ENCODE measurements at places on chromosomes 2 and 18.
A peak's percentile ranks its signal among the peaks of the same experiment; 100 is the strongest.

GRCh38 chr2:79717364-79718007, 204.6 kb downstream of the CTNNA2 start:
- no peak for DNase-seq

GRCh38 chr2:174752403-174753037, 11.8 kb downstream of the CHRNA1 start:
- no peak for DNase-seq

- no peak for DNase-seq
These were observed 21.5 kb upstream of the PDE1A start for GRCh38 chr2:182448371-182448770.

- no peak for DNase-seq
These were observed 13.6 kb downstream of the ADI1 start for GRCh38 chr2:3505771-3506170.

DNA sequence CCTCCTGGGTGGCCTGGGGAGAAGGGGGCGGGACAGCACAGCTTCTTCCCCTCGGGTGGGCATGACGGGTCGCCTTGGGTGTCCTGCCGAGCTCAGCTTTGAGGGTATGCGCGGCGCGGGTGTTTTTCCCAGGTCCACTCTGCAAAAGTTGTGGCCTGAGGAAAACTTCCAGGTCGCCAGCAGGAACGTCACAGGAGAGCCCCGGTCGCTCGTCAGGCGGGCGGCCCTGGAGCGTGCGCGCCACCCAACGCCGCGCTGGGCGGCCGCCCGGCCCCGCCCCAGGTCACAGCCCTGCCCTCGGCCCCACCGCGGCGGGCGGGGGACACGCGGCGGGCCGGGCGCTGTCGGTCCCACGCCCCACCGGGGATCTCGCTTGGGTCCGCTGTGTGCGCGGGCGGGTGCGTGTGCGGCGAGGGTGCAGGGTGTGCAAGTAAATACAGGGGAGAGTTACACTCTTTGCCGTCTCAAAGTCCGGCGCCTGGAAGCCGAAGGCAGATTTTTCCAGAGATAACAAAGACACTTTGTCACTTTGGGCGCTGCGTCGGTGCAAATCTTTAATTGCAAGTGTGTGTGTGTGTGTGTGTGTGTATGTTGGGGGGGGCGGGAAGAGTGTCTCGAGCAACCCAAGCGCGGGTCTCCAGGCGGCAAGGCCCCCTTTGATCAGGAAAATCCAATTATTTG, 616 bp upstream of the SP5 start:
- DNase-seq = no peak

GRCh38 chr2:39437522-39438296, 624 bp upstream of the MAP4K3 start:
- DNase-seq = peak; percentile 21

DNA sequence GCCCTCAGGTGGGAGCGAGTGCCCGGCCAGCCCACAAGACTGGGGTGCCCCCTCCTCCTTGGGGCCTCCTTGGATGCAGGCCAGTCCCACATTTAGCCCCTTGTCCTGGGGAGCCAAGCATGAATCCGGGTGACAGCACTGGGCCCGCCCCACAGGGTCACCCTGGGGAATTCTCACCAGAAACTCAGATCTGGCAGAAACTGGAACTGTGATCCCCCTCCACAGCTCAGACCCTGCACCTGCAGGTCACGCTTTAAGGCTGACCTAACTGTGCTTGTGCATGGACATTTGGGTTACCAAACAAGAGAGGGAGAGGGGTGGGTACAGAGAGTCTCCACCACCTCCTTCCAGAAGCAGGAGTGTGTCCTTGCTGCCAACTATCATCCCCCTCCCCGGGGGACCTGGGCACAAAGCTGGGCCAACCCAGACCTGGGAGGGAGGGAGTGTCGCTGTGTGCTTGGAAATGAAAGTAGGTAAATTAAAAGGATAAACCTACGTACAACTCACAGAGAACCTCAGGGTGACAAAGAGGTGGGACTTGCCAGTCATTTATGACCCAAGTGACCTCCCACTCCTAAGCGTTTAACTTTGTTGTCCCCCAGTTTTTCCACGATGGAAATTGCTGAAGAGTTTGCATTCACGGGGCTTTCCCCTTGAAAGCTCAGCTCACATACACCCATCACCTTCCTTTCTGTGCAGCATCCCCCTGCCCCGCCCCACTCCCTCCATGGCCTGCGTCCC, 9.1 kb downstream of the ITM2C start:
- DNase-seq = no peak

GRCh38 chr2:124025171-124025580, at the start of gene CNTNAP5:
Gene CNTNAP5 (plus strand): TSS chr2:124025287. CDS start chr2:124025651, 364 bp downstream.
- no peak for DNase-seq

DNA sequence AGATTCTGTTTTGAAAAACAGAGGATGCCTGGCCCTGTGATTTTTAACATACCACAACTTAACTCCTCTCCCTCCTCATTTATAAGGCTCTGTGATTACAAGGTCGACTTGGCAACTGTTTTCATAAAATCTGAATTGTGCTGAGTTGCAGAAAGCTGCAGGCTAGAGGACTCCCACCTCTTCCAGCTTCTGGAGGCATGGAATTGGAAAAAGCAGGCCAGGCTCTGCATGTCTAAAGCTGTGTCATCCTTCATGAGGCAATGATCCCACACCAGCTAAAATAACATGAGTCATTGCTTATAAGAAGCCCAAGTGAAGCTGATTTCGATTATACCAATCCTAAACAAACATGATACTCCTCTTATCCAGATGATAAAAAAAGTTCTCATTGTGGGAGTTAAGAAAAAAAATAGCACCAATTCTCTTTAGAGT, 11.7 kb downstream of the ARHGAP28 start:
- DNase-seq = no peak

DNA sequence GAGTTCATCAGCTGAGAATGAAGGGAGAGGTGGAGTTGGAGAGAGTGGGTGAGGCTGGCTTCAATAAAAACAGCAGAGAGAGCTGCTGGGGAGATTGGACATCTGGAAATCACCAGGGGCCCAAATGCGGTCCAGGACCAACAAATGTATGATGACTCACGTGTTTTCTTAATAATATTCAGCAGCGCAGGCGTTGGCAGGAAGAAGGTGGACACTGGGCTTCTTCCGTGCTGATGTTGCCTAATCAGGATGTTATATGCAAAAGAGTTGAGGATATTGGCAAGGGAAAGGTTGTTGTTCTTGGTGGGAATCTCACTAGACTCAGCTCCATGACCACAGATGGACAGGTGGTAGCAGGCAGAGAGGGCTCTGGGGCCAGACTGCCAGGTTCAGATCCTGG, 12.8 kb upstream of the PLA2R1 start:
- no peak for DNase-seq

DNA sequence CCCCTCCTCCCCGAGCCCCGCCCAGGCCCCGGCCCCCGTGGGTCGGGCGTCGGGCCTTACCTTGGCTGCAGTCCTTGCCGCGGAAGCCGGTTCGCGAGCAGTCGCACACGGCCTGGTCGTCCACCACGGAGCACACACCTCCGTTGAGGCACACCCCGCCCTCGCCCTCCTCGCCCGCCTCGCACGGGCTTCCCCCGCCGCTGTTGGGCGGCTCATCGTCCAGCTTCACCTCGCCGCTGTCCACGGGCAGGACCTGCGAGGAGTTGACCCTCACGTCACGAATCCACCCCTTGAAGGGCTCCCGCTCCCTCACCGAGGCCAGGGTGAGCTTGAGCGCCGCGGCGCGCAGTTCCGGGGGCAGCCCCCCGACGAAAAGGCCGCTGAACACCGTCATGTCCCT, 4.5 kb downstream of the NRXN1 start:
- DNase-seq = no peak

- DNase-seq = no peak
These were observed 116.8 kb upstream of the ST6GAL2 start for GRCh38 chr2:107002735-107003134.

GRCh38 chr2:193966590-193966989, 1690.4 kb upstream of the SLC39A10 start:
- DNase-seq = no peak

DNA sequence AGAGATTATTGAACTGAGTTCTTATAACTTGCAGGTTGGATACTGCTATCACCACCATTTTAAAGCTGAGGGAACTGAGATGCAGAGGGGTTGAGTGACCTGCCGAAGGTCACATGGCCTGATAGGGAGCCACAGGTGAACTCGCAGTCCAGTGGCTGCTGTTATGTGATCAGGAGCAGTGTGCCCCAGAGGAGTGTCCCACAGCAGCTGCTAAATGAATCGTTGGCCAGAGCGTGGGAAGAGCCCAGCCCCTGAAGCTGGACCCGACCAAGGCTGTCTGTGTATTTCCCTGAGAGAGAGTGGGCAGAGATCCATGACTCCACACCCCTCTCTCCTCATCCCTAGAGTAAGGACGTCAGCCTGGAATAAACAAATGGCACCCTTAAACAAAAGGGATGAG, 26.7 kb upstream of the PRLH start:
- DNase-seq = no peak

GRCh38 chr2:77602771-77603170, 80.6 kb upstream of the LRRTM4 start:
- no peak for DNase-seq

DNA sequence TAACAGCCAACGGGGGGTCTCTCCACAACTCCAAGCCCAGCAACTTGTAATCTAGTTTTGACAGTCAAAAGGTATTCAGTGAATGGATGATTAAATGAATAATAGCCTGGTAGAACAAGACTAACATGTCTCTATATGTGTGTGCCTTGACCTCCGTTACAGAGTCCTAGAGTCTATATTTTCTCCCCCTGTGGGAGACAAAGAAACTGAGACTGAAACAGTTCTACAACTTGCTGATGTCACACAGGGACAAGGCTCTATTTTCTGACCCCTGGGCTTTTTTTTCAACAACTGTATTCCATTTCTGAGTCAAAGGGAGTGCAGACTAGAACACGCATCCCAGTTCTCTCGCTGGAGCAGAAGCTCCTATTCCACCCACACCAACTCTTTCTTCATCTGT, 223.6 kb upstream of the AGAP1 start:
- no peak for DNase-seq

- no peak for DNase-seq
These were observed 222.9 kb downstream of the ZBTB7C start for GRCh38 chr18:48186131-48186766.

DNA sequence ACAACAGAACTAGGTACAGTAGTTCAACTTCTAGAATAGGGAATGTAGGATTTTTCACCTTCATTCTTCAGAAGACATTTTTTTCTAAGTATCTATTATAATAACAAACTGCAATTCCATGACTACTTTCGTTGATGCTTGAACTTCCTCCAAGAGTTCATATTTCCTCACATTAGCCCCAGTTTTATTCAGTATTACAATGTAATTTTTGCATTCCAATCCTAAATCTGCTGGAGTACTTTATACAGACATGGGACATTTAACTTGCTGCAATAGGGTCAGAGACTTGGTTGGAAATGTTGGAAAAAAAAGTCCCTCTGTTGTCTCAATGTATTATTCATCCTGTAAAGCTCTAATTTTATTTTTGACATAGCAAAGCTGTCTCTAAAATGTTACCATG, 19.6 kb upstream of the FTCDNL1 start:
- no peak for DNase-seq

DNA sequence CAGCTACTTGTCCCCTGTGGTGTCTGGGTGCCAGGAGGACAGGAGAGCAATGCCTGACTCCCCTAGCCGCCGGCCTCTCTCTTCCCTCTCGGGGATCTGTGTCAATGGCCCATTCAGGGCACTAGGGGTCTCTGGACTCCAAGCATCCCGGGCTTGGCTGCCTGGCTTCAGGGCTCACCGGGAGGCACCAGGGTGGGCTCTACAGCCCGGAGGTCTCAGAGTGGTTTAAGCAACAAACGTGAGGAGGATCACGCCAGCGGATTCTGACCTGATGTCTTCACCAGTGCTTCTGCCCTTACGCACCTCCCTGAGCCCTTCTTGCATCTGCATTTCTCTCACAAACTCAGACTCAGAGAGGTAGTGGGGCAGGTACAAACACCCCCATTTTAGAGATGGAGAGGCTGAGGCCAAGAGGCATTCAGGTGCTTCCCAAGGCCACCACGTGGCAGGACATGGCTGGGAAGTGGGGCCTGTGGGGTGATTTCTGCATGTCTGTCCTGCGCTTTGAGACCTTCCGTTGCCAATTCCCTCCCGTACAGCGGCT, 243.0 kb downstream of the CELF4 start:
- no peak for DNase-seq

DNA sequence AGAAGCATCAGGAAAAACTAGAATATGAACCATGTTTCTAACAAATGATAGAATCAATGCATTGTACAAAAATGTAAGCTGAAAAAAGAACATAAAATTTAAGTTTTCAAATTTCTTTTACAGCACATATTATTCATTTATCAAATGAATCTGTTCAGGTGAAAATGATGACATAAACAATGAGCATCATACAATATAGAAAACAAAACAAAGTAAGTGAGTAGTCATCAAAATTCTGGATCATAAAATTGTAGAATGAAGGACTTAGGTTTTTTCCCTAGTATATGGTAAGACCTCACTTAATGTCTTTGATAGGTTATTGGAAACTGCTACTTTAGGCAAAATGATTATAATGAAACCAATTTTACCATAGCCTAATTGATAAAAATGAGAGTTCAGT, 427.0 kb upstream of the KCNH7 start:
- no peak for DNase-seq

- no peak for DNase-seq
These were observed 155.4 kb downstream of the ASB1 start for GRCh38 chr2:238582159-238582558.

DNA sequence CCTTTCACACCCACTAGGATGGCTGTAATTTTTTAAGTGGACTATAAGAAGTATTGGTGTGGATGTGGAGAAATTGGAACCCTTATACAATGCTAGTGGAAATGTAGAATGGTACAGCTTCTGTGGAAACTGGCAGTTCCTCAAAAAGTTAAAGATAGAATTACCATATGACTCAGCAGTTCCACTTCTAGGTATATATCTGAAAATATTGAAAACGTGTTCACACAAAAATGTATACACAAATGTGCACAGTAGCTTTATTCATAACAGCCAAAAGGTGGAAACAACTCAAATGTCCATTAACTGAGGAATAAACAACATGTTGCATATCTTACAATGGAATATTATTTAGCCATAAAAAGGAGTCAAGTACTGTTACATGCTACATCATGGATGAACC, 17.7 kb downstream of the TANK start:
- no peak for DNase-seq

DNA sequence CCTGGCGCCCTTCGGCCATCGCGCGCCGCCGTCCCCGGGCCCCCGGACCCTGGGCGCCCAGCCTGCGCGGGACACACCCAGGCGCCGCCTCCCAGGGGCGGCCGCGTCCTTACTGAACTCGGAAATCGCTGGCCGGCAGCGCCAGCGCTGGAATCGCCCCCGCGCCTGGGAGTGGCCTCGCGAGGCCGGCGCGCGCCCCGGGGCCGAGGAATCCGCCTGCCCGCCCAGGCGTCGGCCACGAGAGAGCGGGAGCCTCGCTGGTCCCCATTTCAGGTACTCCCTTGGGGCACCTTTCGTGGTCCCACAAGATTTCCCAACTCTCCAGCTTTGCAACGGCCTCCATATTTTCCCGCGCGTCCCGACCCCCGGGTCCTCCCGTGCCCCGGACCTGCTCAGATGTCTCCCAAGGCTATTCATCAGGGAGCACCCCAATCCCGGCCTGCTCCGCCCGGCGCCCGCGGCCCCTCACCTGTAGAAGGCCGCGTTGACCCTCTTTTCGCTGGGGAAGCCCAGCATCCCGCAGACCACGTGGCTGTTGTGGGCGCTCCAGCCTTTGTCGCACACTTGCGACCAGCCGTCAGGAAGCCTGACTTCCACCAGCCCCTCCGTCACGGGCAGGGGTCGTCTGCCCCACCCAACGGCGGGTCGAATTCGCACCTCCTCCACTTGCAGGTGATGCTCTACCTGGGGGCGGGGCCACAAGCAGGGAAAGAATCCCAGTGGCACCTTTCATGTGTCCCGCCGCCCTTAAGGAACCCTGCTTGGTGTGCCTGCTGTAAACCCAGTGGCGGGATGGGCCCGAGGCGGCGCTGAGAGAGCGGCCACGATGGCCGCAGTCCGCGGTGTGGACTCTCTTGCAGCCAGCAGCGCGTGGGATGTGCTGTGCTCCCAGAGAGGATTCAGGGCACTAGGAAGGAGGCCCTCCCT, 4.6 kb downstream of the LOXL3 start:
- no peak for DNase-seq
